ENCODE measurements at places on chromosomes 4 and X.

- no peak for DNase-seq
Measured at GRCh38 chr4:180799798-180800197, 1443.4 kb upstream of the TENM3 start.

DNA sequence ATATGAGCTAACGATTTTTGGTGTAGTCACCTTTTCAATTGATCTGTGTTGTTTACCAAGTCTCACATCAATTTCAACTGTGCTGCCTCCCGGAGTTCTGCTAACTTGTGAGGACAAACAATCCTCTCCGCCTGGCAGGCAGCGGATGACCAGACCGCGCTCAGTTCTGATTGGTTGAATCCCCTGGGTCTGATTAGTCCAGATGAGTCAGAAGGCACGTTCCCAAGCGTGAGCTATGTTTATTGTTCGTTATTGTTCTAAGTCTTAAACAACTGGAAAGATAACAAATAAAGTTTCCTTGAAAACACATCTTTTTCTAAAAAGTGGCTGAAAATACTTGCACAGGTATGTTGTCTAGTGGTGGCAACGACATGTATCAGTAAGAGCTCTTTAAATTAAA lies 37.9 kb upstream of the TRPC3 start:
- no peak for DNase-seq

DNA sequence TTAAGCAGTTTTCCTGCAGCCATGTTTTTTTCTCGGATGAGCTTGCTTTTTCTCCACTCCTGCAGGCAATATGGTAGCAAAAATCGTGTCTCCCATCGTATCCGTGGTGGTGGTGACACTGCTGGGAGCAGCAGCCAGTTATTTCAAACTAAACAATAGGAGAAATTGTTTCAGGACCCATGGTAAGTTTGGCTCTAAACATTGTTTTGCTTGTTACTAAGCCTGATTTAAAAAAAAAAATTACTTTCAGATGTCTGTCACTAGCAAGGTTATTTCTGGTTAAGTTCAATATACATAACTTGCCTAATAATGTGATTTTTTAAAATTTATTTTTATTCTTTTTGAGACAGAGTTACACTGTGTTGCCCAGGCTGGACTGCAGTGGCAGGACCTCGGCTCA lies 17.5 kb upstream of the GYG2 start:
- no peak for DNase-seq

DNA sequence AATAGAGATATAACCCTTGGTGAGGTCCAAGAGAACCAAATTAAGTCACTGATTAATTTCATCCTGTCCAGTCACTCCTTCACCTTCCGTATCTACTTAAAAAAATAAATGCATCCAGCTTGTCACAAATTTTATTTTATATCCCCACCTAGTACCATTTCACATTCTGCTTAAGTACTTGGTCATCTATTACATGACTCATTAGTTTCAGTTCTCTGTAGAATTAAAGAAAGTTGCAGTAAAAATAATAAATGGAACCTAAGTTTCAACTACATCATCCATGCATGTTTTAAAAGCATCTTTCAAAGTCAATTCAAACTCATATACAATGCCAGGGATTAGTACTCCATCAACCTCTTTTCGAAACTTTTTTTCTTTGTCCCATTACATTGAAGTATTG lies 130.2 kb downstream of the SH2D1A start:
- DNase-seq = no peak

GRCh38 chrX:48468247-48468671 lies 1.8 kb downstream of the SLC38A5 start:
- no peak for DNase-seq

DNA sequence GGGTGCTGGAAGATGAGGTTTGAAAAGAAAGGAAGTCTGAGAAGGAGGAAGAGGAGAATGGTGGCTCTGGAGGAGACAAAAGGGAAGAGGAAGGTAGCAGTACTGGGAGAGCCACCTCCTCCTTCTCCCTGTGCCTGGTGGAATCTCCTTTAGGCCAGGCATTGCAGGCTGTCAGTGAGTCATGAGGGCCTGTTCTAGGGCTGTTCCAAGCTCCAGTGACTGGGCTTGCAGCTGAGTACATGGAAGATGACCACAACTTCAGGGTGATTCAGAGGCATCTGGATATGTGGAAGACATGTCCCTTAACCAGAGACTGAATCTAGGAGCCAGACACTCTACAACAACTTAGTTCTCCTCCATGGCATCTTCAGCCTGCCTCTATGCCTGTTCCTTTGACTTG lies 107.8 kb downstream of the EFNB1 start:
- no peak for DNase-seq

DNA sequence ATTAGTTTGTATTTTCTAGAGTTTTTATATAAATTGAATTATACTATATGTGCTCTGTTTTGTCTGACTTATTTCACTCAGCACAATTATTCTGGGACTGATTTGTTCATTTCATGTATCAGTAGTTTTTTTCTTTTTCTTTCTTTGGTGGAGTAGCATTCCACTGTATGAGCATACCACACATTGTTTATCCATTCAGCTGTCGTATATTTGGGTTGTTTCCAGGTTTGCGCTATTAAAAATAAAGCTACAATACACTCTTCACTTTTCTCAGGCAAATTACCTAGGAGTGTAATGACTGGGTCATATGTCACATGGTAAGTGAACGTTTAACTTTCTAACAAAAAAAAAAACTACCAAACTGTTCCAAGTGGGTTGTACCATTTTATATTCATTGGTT lies 9.6 kb upstream of the OTUD4 start:
- no peak for DNase-seq

GRCh38 chr4:172514801-172515200 lies 653.8 kb upstream of the GALNT7 start:
- DNase-seq = no peak

DNA sequence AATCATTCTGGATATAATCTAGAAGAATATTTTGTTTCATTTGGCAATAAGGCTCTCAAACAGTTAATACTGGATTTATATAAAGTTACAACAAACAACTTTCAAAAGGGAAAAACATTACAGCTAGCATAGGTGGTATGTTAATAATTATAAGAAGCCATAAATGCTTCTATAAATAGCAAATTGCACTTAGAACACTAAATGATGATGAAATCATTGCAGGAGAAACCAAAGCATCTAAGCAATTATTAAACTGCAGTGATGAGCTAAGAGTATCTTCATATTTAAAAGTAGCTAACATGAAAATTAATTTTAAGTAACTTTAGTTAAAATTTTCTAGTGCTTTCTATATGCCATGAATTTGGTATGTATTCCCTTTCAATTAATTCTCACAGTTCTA lies 189.5 kb downstream of the CENPC start:
- no peak for DNase-seq

Data from T-helper 2 cell (primary cell).